ENCODE measurements at places on chromosomes 3 and 15. TPM values are rescaled to one million over a fixed set of nuclear protein-coding genes. Genes with fewer than 3 reads are reported as not detected.

DNA sequence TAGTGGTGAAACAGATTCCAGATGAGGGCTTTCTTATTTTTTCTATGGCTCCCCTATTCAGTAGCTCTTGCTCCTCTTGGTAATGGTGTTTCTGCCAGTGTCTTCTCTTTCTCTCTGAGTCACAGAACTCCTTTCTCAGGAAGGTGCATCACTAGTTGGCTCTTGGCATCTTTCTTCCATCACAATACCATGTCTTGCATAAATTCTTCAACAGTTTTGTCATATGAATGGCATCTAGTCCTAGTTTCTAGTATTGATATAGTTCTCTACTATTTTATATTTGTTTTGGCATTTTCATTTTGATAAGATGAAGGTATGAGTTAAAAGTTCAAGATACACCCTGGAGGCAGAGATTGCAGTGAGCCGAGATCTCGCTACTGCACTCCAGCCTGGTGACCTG lies 51.0 kb downstream of the REC114 start:
- DNase-seq: no peak

- no peak for DNase-seq
These were observed 384.4 kb downstream of the RSL24D1 start for GRCh38 chr15:54812383-54812782.

- DNase-seq: no peak
These were observed 259.2 kb downstream of the C3orf38 start for GRCh38 chr3:88408935-88409334.

- no peak for DNase-seq
These were observed 28.2 kb downstream of the POPDC2 start for GRCh38 chr3:119632216-119632615.

GRCh38 chr3:190655933-190656332 lies 142.0 kb downstream of the IL1RAP start:
- DNase-seq: no peak

DNA sequence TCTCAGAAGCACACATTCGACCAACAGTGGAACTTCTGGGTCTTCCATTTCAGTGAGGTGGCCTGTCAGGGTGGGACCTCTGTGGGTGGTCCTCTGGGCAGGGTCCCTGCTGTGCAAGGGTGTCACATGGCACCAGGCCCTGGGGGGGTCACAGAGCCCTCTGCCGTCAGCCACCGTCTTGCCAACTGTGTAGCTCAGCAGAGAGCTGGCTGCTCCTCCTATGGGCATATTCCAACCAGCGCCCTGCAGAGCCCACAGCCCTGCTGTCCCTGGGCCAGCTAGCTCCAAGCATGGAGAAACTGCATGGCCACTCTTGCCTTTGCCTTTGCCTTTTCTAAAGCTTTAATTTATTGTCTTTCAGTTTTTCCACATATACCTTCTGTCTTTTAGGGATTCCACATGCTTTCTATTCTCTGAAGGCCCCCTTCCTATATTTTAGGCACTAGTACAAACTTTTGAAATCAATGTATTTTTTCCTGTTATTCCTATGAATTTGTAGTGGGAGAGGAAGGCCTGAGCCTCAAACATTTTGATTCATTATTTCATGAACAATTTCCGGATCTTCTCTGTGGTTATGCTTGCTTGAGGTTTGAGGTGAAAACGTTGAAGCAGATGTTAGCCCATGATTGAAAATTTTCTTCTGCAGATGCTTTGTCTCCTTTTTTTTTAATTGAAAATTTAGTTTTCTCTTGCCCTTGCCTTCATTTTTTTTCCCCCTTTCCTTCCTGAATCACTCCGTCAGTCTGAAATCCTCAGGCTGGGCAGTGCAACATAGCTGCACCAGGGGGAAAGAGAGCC lies 11.7 kb downstream of the IQCF1 start:
- DNase-seq: no peak

GRCh38 chr3:178056868-178057267 lies 479.4 kb upstream of the KCNMB2 start:
- no peak for DNase-seq

- no peak for DNase-seq
These were observed 153.9 kb downstream of the CPNE4 start for GRCh38 chr3:131880948-131881347.

DNA sequence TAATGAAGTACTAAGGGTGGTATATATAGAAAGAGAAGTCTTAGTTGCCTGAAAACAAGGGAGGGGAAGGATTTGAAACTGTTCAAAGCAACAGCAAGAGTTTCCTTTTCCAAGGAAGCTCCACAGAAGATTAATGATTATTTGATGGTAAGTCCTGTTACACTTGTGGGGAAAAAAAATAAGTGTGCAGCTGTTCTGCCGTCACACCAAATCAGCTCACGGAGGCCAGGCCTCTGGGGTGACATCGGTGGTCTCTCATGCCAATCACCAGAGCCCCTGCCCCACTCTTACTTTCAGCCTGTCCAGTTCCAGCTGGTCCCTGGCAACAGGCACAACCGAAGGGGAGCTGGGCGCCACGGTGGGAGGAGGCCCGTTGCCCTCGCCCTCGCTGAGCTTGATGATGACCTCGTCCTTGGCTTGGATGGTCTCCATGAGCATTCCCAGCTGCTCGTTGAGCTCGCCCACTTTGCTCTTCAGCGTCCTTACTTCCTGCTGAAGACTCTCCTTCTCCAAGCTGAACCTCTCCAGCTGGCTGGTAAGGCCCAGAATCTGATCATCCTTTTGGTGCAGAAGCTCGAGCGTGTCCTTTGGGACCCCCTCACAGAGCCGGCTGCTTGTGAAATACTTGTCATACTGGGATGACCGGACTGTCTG lies 53.5 kb downstream of the TBC1D2B start:
- no peak for DNase-seq

DNA sequence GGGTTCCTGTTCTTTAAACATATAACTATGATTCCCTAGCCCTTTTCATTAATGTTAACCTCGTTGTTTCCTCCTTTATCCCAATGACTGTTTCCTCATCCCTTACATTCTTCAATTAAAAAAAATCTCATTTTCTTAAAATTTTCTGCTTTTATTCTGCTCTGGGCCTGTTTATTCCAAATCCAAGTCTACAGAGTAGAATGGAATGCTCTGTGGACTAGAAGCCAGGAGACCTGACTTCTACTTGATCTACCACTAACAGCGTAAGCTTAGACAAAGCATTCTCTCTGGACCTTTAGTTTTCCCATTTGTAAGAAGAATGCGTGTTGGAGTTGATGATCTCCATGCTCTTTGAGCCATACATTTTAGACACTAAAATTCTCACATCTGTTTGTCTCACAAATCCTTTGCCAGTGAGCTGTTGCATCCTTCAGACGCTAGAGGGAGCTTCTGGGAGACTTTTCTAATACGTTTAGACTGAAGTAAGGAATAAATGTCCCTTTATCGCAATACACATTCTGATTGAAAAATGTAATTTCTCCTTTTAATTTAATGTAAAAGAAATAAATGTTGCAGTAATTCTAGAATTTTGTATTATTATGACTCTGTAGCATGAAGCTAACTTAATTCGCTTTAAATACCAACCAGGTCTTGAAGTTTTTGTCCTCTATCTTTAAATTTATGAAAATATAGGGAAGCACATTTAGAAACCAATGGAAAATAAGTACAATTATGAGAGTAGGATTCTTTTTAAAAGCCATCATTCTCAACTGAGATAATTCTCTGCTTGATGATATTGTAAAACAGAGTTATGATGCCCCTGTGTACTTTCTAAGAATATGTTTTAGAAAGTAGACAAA lies 21.7 kb upstream of the GMNC start:
- DNase-seq: peak; percentile 64

GRCh38 chr15:70203981-70204560 lies 106.4 kb upstream of the TLE3 start:
- no peak for DNase-seq

- no peak for DNase-seq
These were observed 9.2 kb downstream of the IGDCC3 start for GRCh38 chr15:65368302-65369211.

DNA sequence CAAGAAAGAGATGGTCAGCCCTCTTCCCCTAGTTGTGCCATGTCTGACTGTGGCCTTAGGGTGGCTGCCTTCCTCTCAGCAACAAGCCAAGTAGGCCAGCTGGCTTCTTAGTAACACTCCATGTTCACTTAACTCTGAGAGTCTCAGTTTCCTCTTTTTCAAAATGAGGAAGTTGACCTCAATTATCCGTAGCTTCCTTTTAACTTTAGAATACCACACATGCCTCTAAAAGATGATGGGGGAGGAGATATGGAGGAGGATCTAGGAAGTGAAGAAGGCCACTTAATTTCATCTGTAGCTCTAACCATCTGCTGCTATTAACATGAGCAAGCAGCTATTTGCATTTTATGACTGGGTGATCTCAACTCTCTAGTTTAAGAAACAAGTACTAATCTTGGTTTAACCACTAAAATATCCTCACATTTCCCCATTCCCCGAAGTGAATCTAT lies 32.9 kb downstream of the CD200R1L start:
- no peak for DNase-seq

GRCh38 chr3:35651851-35652250 lies 12.5 kb downstream of the ARPP21 start:
- DNase-seq: no peak

DNA sequence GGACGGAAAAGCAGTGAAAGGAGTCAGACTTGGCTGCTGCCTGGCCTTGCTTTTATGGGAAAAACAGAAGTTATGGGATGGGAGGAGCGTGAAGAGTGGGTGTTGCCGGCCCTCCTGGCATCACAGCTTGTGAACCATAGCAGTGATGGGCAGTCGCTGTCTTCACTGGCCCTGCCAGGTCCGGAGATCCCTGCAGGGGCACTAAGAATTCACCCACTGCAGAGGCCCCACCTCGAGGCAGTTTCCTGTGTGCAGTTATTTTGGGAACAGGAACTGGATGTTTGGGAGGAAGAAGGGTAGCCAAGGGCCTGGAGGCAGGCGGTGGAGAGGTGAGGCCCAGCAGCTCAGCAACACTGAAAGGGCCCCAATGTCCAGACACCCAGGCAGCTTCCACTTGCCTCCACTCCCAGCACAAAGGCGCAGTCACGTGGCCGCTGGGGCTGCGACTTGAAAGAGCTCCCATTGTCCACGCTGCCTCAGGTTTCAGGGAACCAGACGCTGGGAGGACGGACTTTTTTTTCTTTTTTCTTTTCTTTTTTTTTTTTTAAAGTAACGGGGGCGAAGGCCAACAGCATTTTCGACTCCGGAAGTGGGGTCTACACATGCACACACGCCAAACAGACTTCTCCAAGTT lies 255.6 kb downstream of the ZNF621 start:
- DNase-seq: no peak

Gene GP9
- not detected for total RNA-seq

Gene SYNPR
- not detected for total RNA-seq

Gene ZNF860
- 0.10 TPM for total RNA-seq

Gene SCN5A
- total RNA-seq: 0.10 TPM

Gene SCAANT1
- total RNA-seq: not detected

Gene CAMKV
- total RNA-seq: not detected

Gene JMJD7
- 3.1 TPM for total RNA-seq

Gene NRROS
- not detected for total RNA-seq

Gene FRG2C
- not detected for total RNA-seq

Data from NCI-H460 (cell line).